ENCODE measurements at places on chromosomes 2 and 18. TPM values are rescaled to one million over a fixed set of nuclear protein-coding genes. Genes with fewer than 3 reads are reported as not detected.

The WDCP gene
- 17.6 TPM for total RNA-seq

The GAREM1 gene
- total RNA-seq = not detected

The VWC2L gene
- total RNA-seq = not detected

The DCDC2C gene
- total RNA-seq = not detected

The AOX1 gene
- total RNA-seq = 0.10 TPM

The SULT1C4 gene
- not detected for total RNA-seq

The IL1RN gene
- total RNA-seq = 0.25 TPM

The RIT2 gene
- total RNA-seq = not detected

The SCN9A gene
- total RNA-seq = 0.13 TPM

The CFAP221 gene
- not detected for total RNA-seq

The ASXL3 gene
- not detected for total RNA-seq

The COL6A3 gene
- 0.43 TPM for total RNA-seq

The AQP12B gene
- not detected for total RNA-seq

The PLCD4 gene
- 0.29 TPM for total RNA-seq

Data from activated naive CD4-positive, alpha-beta T cell treated with anti-CD3 and anti-CD28 coated beads, Interleukin-2, amount 10 ng/mL, durations not matched to agents 5 hours and 36 hours (primary cell).